Activated T-helper 1 cell treated with anti-CD3 and anti-CD28 coated beads, Interleukin-12 subunit alpha, Interleukin-12 subunit beta, Interleukin-2, Interleukin-4 antibody, amounts not matched to agents 30 ng/mL and 10 ng/mL and 1 ng/mL, durations not matched to agents 14 hours and 24 hours and 36 hours (primary cell): ENCODE measurements at places on chromosomes 3 and 15. TPM values are rescaled to one million over a fixed set of nuclear protein-coding genes. Genes with fewer than 3 reads are reported as not detected.

DNA sequence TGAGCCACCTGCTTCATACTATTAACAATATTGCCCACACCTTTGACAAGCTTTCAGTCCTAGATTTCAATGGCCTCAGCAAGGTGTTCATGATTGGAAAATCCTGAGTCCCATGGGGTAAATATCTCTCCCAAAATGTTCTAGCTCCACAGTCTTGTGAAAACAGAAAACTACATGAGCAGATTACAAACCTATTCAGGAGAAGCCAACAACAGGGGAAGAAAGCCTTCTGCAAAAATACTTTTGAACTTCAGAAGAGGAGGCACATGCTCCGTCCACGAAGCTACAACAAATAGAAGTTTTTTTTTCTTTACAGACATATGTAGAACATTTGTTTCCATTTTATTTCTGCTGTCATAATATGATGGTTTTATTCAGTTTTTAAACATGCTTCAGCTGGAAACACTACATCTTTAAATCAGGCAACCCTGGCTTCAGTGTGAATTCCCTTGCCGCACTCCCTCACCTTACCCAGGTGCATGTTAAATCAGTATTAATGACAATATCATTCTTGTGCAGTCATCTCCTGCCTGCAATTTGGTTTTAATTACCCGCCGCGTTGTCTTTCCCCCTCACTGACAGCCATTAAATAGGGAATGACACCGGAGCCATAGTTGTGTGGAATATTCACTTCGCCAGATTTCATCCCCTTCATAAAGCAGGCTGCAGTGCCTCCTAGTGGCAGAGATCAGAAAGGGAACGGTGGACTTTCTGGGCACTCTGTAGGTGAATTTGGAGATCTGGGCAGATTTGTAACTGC lies 725.5 kb upstream of the ARRDC4 start:
- no peak for DNase-seq
- H3K4me1 ChIP-seq, result peaks cover 5% of the 10 kb centered on the region
- no peaks in the 10 kb centered on the region for H3K27me3 ChIP-seq
- no peak overlapping the region for H3K27ac ChIP-seq
- H3K36me3 ChIP-seq, result no peaks in the 10 kb centered on the region
- no peak overlapping the region for H3K4me3 ChIP-seq

DNA sequence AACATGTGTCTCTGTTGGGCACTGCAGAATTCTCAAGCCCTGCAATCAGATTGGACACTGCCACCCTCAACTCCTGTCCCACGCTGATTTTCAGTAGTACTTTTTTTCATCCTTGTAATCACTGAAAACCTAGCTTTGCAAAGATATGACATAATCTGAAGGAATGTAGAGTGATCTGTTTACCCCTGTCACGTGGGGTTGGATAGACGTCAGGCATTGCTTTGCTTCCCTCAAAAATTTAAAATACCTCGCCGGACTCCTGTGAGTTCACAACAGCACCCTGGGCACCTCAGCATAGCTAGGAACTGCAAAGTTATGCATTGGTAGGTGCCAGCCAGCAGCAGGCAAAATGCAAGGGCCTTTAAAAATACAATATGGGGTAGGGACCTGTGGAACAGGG lies 71.1 kb upstream of the OXTR start:
- H3K27ac ChIP-seq, result no peak overlapping the region
- peaks cover 2% of the 10 kb centered on the region for H3K27me3 ChIP-seq
- no peaks in the 10 kb centered on the region for H3K36me3 ChIP-seq
- no peak for DNase-seq

The CAPN3 gene
- total RNA-seq, result 1.5 and 1.6 TPM in 2 replicates

The SNX4 gene
- total RNA-seq, result 40.7 and 44.4 TPM in 2 replicates

DNA sequence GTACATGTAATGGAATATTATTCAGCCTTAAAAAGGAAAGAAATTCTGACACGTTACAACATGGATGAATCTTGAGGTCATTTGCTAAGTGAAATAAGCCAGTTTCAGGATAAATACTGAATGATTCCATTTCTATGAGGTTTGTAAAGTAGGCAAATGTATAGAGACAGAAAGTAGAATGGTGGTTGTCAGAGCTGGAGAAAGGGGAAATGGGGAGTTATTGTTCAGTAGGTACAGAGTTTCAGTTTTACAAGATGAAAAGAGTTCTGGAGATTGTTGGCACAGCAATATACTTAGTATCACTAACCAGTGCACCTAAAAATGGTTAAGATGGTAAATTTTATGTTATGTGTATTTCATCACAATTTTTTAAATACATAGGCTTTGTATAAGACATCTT lies 60.6 kb downstream of the USP8 start:
- peaks cover 49% of the 10 kb centered on the region for H3K36me3 ChIP-seq
- no peaks in the 10 kb centered on the region for H3K27me3 ChIP-seq
- H3K27ac ChIP-seq, result no peak overlapping the region
- H3K4me1 ChIP-seq, result peaks cover 22% of the 10 kb centered on the region

- H3K27me3 ChIP-seq, result peaks cover 30% of the 10 kb centered on the region
- H3K4me1 ChIP-seq, result peaks cover 21% of the 10 kb centered on the region
- no peak for DNase-seq
- H3K36me3 ChIP-seq, result no peaks in the 10 kb centered on the region
- H3K27ac ChIP-seq, result no peak overlapping the region
These were observed 1.9 kb upstream of the PLCD1 start for GRCh38 chr3:38031022-38031994.

- peaks cover 4% of the 10 kb centered on the region for H3K36me3 ChIP-seq
- H3K27me3 ChIP-seq, result no peaks in the 10 kb centered on the region
- peak overlapping the region; percentile 65 for H3K4me3 ChIP-seq
These were observed 27.8 kb upstream of the AP4E1 start for GRCh38 chr15:50880651-50881114.

The PLA2G4D gene
- total RNA-seq, result not detected in 2 replicates

DNA sequence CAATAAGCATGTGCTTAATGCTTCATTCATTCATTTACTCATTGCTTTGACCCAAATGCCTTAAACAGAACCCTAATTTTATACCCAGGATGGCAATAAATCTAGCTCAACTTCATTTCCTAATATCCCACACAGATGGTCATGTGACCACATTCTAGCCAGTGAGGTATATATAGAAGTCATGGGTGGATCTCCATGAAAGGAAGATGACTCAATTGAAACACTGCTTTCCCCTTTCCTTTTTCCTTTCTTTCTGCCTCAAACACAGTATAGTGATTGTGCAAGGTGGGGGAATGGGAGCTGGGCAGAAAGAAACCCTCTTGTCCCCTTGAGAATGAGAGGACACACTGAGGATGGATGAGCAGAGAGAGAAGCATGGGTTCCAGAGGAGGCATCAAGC lies 183.5 kb upstream of the PRICKLE2 start:
- DNase-seq, result no peak
- H3K27me3 ChIP-seq, result peaks cover 2% of the 10 kb centered on the region
- H3K4me3 ChIP-seq, result no peak overlapping the region
- no peaks in the 10 kb centered on the region for H3K36me3 ChIP-seq

DNA sequence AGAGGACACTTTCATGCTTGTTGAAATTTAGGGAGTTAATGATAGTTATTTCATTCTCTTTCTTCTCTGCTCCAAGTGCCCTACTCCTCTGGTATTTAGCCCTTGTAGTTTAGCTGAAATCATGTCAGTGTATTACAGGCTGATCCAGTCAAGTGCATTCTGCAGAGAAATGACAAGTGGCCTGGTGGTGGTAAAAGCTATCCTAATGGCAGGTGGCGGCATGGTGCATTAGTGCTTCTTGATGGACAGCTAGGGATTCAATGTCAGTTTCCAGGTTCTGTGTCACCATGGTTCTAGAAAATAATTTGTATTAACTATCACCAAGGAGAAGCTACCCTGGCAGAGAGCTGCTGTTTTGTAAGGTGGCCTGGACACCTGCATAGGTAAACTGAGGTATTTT lies 90.0 kb upstream of the BNIP2 start:
- H3K4me1 ChIP-seq, result peaks cover 5% of the 10 kb centered on the region
- peaks cover 9% of the 10 kb centered on the region for H3K27me3 ChIP-seq
- H3K36me3 ChIP-seq, result peaks cover 1% of the 10 kb centered on the region

GRCh38 chr3:155745795-155746550 lies 1.1 kb upstream of the PLCH1 start:
- peaks cover 69% of the 10 kb centered on the region for H3K27me3 ChIP-seq
- H3K4me3 ChIP-seq, result peak overlapping the region; percentile 20
- no peaks in the 10 kb centered on the region for H3K36me3 ChIP-seq
- peaks cover 11% of the 10 kb centered on the region for H3K4me1 ChIP-seq
- H3K27ac ChIP-seq, result no peak overlapping the region
- no peak for DNase-seq

The GRAMD1C gene
- 0.05 TPM in 1 of 2 replicates, not detected in the other for total RNA-seq

The NR2E3 gene
- not detected in 2 replicates for total RNA-seq

DNA sequence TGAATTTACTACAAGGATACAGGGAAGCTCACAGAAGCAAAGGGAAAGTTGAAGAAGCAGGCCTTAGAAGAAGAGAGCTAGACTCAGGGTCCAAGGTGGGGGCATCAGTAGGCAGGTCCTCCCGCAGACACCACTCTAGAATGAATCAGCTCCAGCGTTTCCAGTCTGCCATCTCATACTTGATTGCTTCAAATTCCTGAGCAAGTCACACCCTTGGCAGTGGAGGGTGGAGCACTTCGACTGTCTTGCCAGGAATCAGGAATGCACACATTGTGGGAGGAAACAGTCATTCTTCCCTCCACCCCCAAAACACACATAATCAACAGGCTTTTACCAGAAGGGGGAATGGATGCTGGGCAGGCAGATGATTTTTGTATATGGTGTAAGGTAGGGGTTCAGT lies 78.5 kb downstream of the CHCHD6 start:
- H3K4me1 ChIP-seq, result peaks cover 6% of the 10 kb centered on the region
- no peak overlapping the region for H3K4me3 ChIP-seq
- no peaks in the 10 kb centered on the region for H3K27me3 ChIP-seq
- no peak overlapping the region for H3K27ac ChIP-seq
